ENCODE measurements at places on chromosomes 11 and 22.

GRCh38 chr11:105181100-105181499 lies 41.5 kb upstream of the CARD18 start:
- DNase-seq, result peak; percentile 73

DNA sequence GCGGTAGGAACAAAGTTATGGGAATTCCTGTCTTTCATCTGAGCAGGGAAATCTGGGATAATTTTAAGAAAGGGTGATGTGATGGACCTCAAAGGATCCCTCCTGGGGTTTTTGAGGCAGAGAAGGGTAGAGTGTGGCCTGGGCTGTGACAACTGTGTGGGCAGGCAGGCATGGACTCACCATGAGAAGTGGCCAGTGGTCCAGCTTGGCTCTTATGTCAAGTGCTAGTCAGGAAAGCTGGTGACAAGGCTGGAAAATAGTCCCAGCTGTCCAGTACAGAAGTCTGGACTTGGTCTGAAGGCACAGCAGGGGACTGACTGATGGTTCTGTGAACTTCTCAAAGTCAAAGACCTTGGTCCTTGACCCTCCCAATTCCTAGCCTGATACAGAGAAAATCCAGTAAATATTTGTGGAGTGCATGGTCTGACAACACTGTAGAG lies 1.7 kb downstream of the PPFIBP2 start:
- no peak for DNase-seq

- no peak for DNase-seq
Observed at GRCh38 chr11:27329867-27330632, 33.0 kb downstream of the CCDC34 start.

DNA sequence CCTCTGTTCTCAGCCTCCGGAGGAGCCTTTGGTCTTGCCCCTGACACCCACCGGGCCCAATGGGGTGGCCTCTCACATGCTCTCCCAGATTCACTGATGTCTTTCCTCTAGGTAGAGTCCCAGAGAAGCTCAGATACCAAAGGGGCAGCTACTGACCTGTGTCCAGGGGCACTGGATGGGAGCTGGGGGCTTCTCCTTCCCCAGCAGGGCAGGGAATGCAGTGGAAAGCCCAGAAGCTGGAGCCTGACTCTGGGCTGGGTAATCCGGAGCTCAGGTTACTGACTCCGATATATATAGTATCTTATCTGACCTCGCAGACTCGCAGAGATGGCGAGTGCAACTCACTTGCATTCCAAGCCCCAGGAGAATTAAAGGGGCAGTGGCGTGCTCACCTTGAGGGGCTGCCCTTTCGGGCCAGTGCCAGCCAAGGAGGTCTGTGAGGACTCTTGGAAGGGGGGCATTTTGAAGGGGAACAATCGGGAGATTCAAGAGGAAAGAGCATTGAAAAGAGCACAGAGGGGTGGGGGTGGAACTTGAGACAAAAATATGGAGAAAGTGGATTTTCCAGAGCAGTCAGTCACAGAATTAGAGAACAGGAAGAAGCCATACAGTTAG lies 2.5 kb downstream of the USP2 start:
- DNase-seq, result no peak

- no peak for DNase-seq
Observed at GRCh38 chr22:38950527-38951295, 6.7 kb upstream of the APOBEC3A start.

DNA sequence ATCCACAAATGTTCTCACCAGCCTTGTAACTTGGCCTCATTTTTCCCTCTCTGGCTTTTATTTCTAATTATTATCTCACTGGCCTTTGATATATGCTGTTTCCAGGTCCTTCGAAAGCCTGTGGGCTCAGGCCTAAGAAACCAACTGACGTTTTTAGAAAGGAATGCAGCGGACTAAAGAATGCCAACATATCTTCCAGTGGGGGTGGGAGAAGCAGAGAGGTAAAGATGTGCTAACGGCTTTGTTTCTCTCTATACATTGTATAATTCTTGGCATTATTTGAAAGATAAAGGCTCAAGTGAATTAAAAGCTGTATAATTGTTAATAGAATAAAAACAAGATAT lies 28.2 kb downstream of the OR6Q1 start:
- DNase-seq, result no peak

GRCh38 chr22:44918166-44918924 lies 91.5 kb downstream of the PHF21B start:
- DNase-seq, result no peak

GRCh38 chr22:42286205-42286604 lies 15.8 kb upstream of the TCF20 start:
- no peak for DNase-seq
